NCI-H2171 treated with DMSO at 0.1 percent for 48 hours (cell line): ENCODE measurements at places on chromosomes 12 and 14.
A peak's percentile ranks its signal among the peaks of the same experiment; 100 is the strongest.

GRCh38 chr12:121295746-121296617 lies 527 bp downstream of the CAMKK2 start:
- no peak for DNase-seq

DNA sequence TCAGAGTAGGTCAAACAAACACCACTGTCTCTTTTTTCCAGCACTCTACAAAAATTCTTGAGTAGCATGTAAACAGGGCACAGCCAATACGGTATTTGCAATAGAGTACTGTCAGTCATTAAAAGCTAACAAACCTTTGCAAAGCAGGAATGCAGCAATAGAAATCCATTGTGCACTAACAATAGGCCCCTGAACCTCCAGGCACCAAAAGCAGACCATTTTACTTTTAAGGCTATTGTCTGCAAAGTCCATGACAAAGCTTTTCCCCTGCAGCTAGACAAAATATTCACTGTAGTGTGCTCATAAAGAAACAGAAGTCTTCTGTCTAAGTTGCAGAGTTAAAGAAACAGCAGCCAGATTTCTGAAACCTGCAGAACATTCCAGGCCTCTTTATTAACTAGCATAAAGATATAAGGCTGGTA lies 191.9 kb downstream of the SOX5 start:
- DNase-seq, result no peak

DNA sequence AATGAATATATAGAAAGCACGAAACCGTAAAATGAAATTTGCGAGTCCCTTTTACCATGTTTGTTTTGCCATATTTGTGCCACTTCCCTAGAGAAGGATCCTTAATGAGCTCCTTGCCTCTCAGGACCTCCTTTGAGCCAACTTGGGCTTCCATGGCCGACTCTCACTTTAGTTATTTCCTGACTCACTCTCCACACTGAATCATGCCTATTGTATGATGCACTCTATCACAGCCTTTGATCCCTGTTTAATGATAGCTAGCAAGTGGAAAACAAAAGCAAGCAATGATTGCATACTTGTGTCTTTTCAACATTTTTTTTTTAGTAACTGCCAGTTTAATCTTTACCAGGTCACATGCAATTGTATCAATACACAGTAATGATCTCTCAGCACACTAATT lies 153.2 kb downstream of the CCER1 start:
- no peak for DNase-seq

DNA sequence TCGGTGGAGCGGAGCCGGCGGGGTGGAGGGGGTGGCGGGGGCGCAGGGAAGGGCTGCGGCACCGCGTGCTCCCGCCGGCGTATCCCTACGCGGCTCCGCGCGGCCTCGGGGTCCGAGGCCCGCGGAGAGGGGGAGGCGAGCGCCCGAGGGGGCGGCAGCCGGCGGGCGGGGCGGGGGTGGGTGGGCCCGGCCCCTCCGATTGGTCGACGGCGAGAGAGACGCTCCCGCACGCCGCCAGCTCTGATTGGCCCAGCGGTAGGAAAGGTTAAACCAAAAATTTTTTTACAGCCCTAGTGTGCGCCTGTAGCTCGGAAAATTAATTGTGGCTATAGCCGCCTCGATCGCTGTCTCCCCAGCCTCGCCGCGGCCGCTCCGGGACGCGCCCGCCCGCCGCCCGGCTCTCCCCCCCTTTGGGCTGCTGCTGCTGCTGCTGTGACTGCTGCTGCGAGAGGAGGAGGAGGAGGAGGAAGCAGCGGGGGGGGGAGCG lies at the start of gene FOXG1:
TSS of gene FOXG1 (plus strand) at position 319 of the 487 bp plus-strand sequence. CDS start 493 bp downstream, outside the sequence.
- DNase-seq, result peak; percentile 91

- DNase-seq, result no peak
These were observed 118.7 kb upstream of the CDKN3 start for GRCh38 chr14:54278087-54278486.

- peak; percentile 83 for DNase-seq
These were observed 102.2 kb downstream of the ERC1 start for GRCh38 chr12:1093166-1093751.

DNA sequence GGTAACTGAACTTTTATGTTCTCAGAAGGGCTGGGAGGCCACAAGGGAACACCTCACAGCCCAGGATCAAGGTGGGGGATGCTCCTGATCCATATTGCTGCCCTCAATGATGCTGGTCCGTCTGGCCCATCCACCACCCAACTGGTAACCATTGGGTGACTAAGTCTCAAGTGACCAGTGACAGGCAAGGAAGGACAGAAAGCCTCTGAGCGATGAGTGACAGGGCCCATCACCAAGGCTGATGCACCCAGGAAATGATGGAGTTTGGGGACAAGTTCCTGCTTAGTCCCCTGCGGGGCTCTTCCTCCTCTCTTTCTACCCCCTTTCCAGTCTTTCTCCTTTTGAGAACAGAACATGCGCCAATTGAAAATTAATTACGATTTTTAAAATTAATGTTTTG lies 2.6 kb upstream of the MMP19 start:
- DNase-seq, result no peak

- no peak for DNase-seq
These were observed 20.5 kb downstream of the TMBIM6 start for GRCh38 chr12:49761677-49762467.

DNA sequence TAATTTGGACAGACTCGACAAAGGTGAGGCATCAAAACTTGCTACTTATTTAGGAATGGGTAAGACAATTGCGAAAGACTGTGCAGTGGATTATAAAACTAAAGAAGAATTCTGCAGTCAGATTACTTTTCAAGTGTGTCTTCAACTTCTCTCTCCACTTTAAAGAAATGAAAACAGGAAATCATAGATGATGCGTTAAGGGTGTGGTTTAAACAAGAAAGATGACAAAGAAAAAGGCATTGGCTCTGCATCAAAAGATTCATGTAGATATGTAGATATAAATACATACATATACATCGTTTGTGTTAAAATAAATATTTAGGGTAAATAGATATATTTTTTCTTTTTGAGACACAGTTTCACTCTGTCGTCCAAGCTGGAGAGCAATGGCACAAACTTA lies 74.6 kb upstream of the PARP11 start:
- DNase-seq, result no peak

DNA sequence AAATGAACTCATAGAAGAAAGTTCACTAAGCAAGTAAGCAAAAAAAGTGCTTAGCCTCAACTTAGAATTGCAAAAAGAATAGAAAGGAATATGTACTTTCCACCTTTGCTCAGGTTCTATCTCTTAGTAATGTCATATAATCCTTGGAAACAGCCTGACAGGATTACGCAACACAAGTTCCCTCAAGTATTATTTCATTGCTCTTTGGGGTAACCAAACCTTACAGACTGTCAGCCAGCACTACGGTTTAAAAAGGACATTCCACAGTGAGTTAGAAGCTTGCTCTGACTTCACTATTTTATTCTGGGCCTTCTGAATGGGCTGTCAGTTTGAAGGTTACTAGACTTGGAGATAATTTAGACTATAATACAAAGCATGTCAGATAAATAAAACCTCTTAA lies 264.0 kb downstream of the ATXN7L3B start:
- DNase-seq, result no peak

DNA sequence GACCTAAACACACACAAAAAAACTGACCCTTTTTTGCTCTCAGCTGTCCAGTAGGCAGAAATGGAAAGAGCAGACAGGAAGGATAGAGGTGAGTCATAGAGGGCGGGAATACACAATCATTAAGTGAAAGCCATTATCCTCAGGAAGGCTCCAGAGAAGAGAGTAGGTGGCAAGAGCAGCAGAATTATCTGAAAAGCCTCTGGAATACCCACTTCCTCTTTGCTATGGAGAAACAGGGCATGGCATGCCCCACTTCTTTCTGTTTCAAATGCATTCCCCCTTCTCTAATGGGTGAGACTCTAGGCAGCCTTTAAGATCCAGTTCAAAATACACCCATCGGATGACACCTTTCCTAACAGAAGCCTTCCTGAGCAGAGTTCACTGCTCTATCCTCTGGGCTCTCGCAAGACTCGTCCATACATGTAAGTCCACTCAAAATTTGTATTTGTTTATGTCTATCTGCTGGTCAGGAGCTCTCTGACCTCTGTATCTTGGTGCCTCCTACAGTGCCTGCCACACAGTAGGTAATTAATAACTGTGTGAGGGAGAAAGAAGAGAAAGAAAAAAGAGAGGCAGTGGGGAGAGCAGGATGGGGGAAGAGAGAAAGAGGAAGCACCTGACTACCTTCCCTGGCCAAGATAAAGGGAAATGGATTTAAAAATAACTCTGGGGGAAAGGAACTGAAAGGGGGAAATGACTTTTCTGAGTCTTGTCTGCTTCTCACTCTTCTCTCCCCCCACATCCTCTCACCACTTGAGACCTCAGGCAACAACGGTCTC lies 8.5 kb downstream of the KLHL33 start:
- no peak for DNase-seq

- no peak for DNase-seq
These were observed 382.2 kb downstream of the MED13L start for GRCh38 chr12:115895247-115895646.

- DNase-seq, result no peak
These were observed at the start of gene ART4 for GRCh38 chr12:14843425-14843887. TSS of gene ART4 (minus strand) at chr12:14843526. CDS start at chr12:14843113, 413 bp downstream.

- no peak for DNase-seq
These were observed 1.2 kb upstream of the DCAF11 start for GRCh38 chr14:24113379-24113800.

- DNase-seq, result peak; percentile 93
These were observed 45.7 kb upstream of the VASH1 start for GRCh38 chr14:76715511-76716081.

DNA sequence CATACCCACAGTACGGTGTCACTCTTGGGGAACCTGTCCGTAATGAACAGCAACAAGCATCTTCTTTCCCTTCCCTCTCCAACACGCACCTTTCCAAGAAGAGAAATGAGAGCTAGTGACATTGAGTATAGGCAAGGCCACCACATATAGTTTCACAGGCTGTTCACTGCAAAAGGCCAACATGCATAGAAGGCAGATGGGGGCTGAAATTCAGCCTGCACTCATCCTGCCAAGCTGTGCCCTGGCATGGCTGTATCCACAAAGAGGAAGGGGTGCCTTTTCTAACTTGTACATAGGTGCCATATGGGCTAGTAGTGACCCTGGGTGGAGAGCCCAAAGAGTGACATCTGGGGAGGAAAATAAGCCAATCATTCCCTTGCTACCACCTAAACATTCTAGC lies 169.6 kb downstream of the ZFP36L1 start:
- DNase-seq, result peak; percentile 61

- no peak for DNase-seq
These were observed 142.7 kb downstream of the ALX1 start for GRCh38 chr12:85422762-85423161.

DNA sequence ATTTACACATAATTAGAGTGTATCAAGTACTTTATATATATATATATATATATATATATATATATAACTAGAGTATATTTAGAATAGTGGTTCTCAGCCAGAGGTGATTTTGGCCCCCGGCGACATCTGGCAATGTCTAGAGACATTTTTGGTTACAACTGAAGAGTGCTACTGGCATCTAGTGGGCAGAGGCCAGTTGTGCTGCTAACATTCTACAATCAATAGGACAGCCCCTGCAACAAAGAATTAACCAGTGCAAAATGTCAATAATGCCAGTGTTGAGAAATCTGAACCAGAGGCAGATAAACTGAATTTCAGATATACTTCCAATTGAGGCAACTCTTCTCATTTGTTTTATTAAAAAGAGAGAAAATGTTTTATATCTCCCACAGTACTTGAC lies 8.9 kb downstream of the GTF2A1 start:
- DNase-seq, result peak; percentile 56
